ENCODE measurements at places on chromosomes 12 and 14. TPM values are rescaled to one million over a fixed set of nuclear protein-coding genes. Genes with fewer than 3 reads are reported as not detected.

DNA sequence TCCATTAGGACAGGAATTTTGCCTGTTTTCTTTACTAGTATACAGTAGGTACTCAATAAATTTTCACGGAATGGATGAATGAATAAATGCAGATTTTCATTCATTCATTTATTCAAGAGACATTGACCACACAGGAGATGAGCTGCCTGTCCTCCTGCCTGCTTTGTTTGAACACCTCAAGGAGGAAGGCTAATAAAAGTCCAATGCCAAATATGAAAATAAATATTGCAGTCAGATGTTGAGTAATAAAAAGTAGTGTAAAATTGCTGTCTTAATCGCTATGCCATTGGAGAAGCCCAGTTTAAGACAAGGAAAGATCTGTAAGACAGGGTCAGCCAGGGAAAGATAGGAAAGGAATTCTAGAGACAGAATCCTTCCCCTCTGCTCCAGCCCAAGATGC lies 47.4 kb downstream of the DYRK2 start:
- no peak for DNase-seq

Gene ATN1
- total RNA-seq, result 15.2 TPM

Gene IRF9
- total RNA-seq, result 94.1 TPM

DNA sequence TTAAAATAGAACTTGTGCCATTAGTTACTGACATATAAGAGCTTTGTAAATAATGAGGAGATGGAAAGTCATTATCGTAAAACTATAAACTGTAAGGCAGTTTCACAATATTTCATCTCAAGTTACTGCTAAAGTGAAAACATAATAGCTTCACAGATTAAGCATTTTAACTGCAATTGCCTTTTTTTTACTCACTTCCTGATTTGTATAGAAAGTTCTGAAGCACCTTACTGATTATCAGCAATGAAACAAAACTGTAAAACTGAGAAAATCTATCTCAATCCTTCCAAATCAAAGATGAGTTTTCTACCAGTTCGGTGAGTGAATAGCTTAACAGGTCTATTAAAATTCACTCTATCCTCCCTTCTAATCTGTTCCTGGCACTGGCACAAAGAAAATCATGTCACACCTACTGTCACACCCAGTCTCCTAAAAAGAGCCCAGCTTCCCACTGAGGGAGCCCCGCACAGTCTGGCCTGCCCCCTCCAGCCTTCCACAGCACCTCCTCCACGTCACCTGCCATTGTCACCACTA lies 161.4 kb upstream of the ABCD2 start:
- DNase-seq, result no peak

DNA sequence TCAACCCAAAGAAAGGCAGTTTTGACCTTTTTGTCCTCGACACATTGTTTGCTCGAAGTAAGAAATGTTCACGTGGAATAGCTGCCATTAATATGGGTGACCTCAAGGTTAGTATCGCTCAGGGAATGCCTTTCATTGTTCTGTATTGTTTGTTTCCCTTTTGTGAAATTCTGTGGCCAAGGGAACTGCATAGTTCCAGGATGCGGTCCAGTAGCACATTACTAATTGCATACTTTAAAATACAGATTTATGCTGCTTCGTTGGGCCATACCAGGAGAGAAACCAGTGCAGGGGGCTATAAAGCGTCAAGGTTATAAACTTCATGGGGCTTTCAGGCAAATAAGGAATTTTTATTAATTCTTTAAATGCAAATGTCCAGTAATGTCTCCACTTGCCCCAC lies 73.3 kb upstream of the USP44 start:
- DNase-seq, result no peak
